WTC11 (cell line): ENCODE measurements at places on chromosomes 1 and 21.

- DNase-seq, result no peak
Observed at GRCh38 chr1:219247441-219247840, 73.8 kb downstream of the LYPLAL1 start.

GRCh38 chr1:176717066-176717750 lies 254.2 kb downstream of the PAPPA2 start:
- DNase-seq, result no peak

GRCh38 chr21:17854745-17855144 lies 35.6 kb upstream of the C21orf91 start:
- no peak for DNase-seq

DNA sequence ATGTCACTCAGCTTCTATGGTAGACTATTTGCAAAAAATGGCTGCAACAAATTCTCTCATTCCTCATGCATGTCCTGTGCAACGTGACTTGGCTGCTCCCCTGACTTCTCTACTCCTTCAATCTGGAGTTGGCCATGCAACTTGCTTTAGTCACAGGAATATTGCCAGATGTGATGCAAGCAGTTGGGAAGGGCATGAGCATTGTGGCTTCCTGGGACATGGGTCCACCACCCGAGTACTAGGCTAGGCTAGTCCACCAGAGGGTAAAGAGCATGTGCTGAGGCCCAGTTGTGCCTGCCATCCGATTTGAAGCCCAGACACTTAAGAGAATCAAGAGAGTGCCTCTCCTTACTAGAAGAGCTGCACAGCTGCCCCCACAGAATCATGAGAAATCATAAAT lies 89.6 kb downstream of the DSCAM start:
- no peak for DNase-seq

DNA sequence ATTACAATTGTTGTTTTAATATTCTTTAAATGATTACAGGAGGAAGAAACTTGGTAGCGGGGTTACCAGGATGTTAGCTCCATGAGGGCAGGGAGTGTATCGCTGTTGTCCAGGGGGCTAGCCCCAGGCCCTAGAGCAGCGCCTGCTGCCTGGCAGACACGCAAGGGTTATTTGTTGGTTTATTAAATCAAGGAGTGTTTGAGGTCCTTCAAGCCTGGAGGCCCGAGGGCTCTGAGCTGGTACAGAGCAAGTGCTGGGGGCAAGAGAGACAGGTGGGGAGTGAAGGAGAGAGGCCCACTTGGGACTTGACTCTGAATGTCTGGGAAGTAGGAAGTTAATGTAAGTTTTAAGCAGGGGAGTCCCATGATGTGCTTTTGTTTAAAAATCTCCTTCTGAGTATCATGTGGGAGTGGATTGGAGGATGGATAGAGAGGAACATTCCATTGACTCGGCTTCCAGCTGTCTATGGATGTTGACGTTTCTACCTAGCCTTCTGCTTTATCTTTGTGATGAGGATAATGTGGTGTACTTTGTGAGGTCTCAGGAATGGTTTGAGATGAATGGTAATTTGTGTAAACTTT lies 8.7 kb downstream of the ITSN1 start:
- DNase-seq, result no peak

DNA sequence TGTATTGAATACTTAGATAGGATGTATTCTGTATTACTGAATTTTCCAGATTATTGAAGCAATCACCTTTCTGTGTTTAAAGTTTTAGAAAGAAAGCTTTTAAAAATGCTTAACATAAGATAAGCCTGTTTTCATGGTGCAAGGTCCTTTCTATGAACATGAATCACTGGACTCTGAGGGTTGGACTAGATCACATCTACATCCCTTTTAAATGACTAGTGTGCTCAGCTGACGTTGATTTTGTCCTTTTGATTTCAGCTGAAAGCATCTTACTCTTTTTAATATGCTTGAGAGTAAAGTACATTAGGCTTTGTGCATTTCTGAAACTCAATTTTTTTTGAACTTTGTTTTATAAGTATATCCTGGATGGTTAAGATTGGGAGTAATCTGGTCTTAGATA lies 16.2 kb downstream of the MIER1 start:
- DNase-seq, result no peak

GRCh38 chr1:226360106-226360746 lies 47.7 kb downstream of the PARP1 start:
- no peak for DNase-seq

GRCh38 chr1:211735208-211736170 lies 60.1 kb upstream of the NEK2 start:
- no peak for DNase-seq

DNA sequence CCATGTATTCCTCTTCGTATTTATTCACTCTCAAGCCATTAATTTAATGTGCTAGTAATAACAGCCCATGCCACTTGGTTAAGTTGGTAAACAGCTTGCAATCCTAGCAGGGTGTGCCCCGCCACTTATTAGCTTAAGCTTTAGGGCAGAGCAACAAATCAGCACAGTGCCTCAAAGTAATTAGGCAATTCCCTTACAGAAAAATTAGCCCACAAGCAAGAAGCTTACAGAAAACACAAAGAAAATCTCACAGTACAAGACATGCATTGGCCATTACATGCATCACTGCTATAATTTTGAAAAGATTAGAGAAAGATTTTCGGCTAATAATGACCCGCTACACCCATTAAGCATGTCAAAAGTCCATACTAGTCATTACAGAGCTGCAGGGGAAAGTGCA lies 47.6 kb downstream of the TGFB2 start:
- DNase-seq, result no peak

DNA sequence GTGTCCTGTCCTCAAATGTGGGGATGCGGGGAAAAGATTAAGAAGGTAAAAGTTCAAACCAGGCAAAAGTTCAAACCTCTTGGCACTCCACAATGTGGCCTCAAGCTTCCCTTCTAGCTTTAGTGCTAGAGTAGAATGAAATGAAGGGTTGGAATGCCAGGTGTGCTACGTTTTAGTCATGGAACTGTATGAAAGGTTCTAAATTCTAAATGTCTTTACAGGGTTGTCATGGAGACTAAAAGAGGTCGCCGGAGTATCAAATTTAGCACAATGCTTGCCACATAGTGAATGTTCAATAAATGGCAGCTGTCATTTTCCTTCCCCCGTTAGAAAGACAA lies 57.2 kb upstream of the LRRC8D start:
- no peak for DNase-seq

DNA sequence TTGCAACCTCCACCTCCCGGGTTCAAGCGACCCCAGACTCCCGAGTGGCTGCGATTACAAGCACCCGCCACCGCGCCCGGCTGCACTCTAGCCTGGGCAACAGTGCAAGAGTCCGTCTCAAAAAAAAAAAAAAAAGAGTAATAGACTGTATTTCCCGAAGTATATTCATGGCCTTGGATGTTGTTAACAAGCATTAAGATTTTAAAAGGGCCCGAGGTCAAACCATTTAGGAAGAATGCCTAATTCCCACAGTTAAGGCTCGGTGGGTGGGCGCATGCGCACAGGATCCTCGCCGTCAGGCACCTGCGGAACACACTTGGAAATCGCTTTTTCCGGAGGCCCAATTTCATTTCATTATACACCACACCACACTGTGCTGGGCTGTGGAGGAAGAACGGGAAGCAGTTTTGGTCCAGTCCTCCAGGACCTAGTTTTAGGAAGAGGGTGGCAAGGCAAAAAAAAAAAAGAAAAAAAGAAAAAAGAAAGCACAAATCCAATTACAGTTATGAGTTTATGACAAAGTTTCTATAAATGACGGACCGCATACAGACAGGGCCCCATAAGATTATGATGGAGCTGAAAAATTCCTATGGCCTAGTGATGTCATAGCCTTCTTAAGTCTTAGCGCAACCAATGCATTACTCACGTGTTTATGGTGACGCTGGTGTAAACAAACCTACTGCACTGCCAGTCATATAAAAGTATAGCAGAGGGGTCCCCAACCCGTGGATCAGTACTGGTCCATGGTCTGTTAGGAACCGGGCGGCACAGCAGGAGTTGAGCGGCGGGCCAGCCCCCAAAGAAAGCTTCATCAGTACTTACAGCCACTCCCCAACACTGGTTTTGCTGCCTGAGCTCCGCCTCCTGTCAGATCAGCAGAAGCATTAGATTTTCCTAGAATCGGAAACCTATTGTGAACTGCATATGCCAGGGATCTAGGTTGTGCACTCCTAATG lies 38.2 kb downstream of the H3-3A start:
- peak; percentile 61 for DNase-seq

GRCh38 chr1:179882253-179883039 lies at the start of gene TOR1AIP1:
Gene TOR1AIP1 (plus strand): TSS chr1:179882285. CDS start chr1:179882503, 218 bp downstream.
- DNase-seq, result peak; percentile 97

DNA sequence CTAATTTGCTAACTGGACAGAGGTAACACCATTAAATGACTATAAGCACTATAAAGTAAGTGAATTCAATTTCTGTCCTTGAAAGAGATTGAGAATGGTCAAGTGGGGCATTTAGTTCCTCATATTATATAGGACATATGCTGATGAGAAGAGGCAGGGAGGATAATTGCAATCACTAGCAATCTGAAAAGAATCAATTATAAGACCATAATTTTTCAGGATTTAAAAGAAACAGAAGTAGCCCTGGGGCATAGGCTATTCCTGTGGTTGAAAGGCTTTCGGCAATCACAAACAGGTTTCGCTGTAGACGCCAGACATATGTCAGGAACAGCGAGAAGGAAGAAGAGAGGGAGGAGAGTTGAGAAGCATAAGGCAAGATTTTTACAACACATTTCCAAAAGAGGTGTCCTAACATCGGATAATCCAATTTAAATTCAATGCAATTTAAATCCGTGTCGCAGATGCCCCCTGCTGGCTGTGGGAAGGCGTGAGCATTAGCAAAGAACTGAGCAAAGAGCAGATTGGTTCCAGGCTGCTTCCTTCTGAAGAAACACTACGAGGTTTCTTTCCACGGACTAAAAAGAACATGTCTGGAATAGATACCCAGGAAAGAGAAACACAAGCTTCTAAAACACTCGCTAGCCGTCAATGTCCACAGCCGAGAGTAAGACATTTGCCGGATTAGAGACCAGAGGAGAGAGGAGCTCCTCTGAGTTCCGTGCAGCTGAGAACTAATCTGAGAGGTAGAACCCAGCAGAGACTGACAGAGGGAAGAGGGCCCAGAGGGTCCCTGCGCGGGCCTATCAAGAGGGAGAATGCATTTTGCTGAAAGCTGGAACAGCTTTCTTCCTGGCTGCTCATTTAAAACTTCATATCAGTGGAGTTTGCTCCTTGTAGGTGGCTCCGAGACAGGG lies 27.9 kb downstream of the RGS5 start:
- DNase-seq, result peak; percentile 71

DNA sequence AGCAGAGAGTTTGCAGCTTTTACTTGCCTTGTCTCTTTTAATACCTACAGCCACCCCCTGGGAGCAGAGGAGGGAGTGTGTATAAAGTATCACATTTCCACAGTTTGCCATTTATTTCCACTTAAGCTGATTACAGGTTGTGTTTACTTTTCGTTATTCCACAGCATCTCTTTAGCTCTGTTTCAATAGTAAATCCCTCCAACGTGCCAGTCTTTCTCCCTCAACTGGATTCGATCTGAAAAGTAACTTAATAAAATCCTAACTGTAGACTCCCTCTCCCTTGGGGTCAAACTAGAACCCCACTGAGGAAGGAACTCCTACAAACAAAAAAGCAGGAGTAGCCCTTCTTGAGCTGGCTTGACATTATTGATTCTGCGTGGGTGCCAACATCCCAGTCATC lies 3.1 kb upstream of the FCGR2A start:
- no peak for DNase-seq

- no peak for DNase-seq
Observed at GRCh38 chr21:35017256-35017655, 31.8 kb downstream of the RUNX1 start.

DNA sequence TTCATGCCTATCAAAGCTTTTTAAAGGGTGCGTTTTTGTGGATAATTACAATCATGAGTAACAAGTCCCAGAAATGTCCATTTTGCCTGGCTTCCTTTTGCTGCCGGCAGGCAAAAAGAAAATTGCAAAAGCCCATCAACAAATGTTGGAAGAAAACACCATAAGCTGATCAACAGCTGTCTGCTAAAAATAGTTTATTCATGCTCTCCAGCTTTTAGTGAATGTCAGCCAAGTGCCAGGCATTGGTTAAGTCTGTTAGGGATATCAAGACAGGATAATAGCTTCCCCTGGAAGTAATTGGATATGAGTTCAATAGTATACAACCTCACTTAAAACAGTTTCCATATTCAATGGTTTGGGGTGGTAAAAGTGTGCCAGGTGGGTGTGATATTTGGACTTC lies 13.6 kb upstream of the AGMAT start:
- no peak for DNase-seq

DNA sequence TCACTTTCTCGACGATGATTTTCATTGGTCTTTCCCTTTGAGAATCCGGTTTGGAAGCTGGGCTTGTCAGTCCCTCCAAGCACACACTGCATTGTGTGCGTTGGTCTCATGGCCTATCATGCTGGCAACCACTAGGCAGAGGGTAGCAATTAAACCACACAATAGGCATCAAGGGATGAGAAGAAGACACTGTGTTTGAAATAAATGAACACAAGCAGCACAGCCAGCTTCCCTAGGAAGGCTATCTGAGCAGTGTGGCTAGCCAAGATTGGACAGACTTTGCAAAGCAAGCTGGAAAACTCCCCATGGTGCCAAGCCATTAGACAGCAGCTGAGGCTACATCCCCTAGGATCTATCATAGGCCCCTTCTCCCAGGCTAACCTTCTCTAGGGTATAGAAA lies 288.7 kb downstream of the NUF2 start:
- DNase-seq, result no peak

GRCh38 chr1:20372676-20373075 lies 82.0 kb downstream of the VWA5B1 start:
- DNase-seq, result no peak

- DNase-seq, result no peak
Observed at GRCh38 chr1:237570530-237570929, 320.2 kb downstream of the ZP4 start.

- no peak for DNase-seq
Observed at GRCh38 chr1:170617591-170618330, 46.2 kb upstream of the PRRX1 start.

DNA sequence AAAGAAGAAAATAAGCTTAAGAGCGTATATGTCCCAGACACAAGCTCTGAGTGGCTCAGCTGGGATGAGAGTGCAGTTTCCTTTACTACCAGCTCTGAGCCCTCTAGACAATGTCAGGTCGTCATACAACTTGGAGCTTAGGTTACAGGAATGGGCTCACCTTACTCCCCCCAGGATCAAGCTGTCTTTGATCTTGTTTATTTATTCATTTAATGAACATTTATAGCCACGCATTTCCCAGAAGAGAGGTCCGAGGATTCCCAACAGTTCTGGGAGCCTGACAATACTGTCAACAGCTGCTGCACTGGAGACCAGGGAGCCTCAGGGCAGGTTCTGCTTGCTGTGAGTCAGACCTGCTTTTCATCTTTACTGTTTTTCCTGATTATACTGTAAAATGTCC lies 378.9 kb downstream of the PLPP3 start:
- DNase-seq, result no peak

- DNase-seq, result peak; percentile 38
Observed at GRCh38 chr1:204304067-204304466, 55.7 kb downstream of the PLEKHA6 start.
